ENCODE measurements at places on chromosomes 3 and 15.

- peak; percentile 33 for DNase-seq
Observed at GRCh38 chr3:48716508-48716981, 476 bp downstream of the IP6K2 start.

DNA sequence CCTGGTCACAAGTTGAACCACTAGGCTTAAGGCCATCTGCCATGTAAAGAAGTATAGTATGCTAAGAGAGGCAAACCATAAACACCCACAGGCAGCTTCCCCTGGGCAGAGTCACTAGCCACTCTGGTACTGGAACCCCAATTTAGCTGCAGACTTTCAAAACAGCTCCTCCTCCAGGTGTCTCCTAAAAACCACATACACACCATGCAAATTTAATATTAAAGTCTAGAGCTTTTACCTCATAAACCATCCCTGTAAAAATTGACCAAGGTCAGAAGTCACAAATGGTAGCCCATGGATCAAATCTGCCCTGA, 99.1 kb upstream of the STT3B start:
- no peak for DNase-seq

DNA sequence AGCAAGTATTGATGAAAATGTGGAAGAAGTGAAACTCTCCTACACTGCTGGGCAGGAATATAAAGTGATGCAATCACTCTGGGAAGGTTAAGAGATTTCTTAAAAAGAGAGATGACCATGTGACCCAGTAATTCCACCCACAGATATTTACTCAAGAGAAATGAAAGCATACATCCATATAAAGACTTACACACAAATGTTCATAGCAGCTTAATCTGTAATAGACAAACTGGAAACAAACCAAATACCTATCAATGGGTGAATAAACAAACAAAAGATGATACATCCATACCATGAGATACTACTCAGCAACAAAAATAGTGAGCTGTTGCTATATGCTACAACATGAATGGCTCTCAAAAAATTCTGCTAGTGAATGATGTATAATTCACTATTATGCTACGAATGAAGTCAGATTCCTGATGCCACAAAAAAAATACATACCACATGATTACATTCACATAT, 463.3 kb downstream of the MAGI1 start:
- no peak for DNase-seq

- no peak for DNase-seq
Observed at GRCh38 chr3:104368760-104369159, 997.9 kb upstream of the ALCAM start.

- no peak for DNase-seq
Observed at GRCh38 chr3:129723558-129724324, 117.3 kb upstream of the PLXND1 start.

- no peak for DNase-seq
Observed at GRCh38 chr3:173630849-173631248, 233.3 kb downstream of the NLGN1 start.

- DNase-seq: peak; percentile 11
Observed at GRCh38 chr3:58009749-58010535, 1.7 kb downstream of the FLNB start.

GRCh38 chr3:158443632-158444031, 127.4 kb upstream of the MLF1 start:
- DNase-seq: no peak

DNA sequence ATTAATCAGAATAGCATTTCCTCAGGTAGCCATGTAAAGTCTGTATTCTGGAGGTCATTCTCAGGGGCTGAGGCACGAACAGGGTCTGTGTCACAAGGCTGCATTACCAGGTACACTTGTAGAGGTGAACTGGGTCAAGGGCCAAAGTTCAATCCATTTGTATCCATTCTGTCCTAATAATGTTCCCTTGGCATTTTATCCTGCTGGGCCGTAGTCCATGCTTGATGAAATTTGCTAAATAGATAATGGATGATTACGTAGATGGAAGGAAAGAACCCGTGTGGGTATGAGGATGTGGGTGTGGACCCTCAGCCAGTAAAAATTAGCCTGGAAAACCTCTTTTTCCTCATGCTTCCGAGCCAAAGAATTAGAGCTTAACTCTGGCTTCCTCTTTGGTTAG, 785.9 kb downstream of the GRM7 start:
- no peak for DNase-seq

DNA sequence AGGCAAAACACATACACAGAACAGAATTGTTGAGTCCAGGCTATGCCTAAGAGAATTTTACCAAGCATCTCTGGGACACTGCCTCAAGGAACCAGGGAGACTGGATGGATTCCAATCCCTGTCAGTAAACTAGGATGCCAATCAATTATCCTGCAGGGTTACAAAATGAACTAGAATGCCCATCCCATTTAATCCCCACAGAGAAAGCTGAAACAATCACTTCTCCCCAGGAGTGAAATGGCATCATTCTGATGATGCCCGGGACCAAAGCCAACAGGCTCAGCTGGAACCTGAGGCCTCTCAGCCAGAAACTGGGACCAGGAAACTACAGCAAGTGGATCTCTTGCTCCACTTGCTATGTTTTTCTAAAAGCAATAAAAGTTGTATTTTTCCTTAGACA, 130.0 kb upstream of the TJP1 start:
- no peak for DNase-seq

DNA sequence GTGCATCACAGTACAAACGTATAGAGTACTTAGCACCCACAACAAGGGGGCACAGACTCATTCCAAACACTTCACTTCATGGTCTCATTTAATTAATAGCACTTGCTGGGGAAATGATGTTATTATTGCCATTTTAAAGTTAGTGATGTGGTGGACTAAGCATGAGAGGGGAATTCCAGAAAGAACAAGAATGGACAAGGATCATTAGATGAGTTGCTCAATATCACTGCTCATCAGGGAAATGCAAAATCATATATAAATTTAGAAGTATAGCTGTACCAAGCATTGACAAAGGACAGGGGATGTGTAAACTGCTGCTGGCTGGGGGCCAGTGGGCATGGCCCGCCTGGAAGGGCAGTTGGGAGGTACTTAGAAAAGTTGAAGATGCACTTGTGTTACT, 14.6 kb downstream of the PRR20G start:
- no peak for DNase-seq

DNA sequence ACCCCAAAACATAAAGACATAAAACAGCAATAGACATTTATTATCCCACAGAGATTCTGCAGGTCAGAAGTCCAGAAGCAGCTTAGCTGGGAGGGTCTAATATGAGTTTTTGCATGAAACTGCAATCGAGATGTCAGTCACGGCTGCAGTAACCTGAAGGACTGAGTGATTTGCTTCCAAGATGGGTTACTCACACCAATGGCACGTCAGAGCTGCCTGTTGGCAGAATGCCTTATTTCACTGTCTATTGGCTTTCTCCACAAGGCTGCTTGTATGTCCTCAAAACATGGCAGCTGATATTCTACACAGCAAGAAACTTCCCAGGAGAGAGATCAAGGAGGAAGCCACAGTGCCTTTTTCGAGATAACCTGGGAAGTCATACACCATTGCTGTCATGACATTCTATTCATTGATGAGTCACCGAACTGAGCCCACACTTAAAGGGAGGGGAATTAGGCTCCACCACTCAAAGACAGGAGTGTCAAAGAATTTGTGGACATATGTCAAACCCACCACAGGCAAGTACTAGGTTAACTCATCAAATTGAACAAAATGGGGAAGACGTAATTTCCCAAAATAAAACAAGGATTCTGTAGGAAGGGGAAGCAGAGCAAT, 122.2 kb downstream of the SYNPR start:
- no peak for DNase-seq

DNA sequence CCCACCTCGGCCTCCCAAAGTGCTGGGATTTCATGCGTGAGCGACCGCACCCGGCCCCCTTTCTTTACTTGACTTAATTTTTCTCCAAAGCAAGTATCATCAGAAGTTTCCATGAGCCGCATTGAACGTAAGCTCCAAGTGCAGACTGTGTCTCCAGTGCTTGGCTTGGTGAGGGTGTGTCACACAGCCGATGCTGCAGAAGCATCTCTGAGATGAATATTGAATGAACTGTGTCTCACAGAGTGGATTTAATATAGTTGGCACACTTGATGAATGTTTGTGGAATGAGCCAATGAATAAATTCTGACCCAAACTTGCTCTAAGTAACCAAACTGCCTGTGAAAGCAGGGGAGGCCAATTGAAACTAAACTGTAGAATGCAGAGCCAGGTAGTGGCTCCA, 159.4 kb upstream of the KBTBD8 start:
- no peak for DNase-seq

DNA sequence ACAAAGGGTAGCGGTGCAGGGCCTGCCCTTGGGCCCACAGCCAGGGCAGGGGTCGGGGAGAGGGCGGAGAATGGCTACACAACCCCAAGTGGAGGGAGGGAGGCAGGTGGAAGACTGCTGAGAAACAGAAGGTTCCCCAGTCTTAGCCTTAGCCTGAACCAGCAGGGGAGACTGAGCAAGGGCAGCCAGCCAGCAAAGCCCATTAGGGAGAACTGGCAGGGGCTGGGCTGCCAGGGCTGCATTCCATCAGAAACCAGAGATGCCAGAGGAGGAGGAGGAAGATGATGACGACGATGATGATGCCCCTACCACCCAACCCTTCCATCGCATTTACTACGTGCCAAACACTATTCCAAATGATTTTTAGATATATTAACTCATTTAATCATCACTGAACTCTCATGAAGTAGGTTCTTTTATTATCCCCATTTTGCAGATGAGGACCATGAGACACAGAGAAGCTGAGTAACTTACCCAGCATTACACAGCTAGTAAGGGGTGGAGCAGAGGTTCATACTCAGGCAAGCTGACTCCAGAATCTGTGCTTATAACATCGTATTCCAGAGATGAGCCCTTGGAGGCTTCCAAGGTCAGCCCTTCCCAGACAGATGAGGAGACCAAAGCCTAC, 8.7 kb downstream of the SEMA7A start:
- no peak for DNase-seq

DNA sequence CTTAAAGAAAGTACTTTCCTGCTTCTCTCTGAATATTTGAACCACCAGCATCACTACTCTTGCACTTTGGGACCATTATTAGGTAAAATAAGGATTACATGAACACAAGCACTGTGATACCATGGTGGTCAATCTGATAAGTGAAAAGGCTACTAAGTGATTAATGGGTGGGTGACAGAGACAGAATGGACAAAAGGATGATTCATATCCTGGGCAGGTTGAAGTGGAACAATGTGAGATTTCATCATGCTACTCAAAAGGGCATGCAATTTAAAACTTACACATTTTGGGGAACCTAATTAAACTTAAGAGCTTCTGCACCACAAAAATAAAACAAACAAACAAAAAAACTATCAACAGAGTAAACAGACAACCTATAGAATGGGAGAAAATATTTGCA, 172.0 kb upstream of the CD96 start:
- DNase-seq: no peak

DNA sequence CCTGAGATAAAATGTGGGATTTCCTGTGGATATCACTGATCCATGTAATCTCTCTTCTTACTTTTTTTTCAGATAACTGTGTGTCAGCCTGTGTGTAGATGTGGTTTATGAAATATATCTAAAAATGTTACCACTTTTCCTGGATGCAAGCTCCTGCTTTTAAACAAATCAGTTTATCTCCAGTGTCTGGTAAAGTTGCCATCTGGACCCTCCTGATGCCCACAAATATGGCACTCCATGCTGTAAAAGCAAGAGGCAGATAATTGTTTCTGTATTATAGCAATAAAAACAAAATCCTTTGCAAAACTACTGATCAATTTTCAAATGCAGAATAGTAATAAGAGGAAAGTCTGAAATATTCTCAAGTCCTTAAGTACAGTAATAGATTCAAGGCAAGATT, 7.6 kb upstream of the DCLK3 start:
- no peak for DNase-seq

DNA sequence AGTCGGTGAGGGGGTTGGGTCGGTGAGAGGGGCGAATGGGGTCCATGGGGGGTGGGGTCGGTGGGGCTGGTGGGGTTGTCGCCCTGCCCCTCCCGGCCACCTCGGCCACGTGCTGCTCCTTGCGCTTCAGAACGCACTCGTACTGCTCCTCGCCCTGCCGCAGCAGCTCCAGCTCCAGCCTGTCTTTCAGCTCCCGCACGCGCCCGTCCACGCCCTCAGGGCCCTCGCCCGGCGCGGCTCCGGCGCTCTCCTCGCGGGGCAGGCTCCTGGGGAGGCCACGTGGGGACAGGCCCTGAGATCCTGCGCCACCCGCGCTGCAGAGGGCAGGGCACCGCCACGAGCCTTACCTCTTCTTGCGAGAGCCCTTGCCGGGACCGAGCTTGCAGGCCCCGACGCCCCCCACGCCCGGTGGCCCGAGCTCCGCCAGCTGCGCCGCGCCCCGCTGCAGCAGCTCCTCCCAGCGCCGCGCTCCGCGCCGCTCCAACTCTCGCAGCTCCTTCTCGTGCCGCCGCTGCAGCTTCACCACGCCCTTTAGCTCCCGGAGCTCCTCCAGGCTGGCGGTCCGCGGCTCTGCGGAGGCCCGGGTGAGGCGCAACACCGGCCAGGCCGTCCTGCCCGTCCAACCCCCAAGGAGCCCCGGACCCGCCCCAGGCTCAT, 8.2 kb upstream of the ANKRD63 start:
- no peak for DNase-seq

- DNase-seq: no peak
Observed at GRCh38 chr3:44237161-44237560, 4.5 kb upstream of the TOPAZ1 start.

- DNase-seq: no peak
Observed at GRCh38 chr3:38109580-38110313, 27.2 kb downstream of the ACAA1 start.

GRCh38 chr15:44918136-44918535, 38.4 kb upstream of the TERB2 start:
- DNase-seq: no peak

DNA sequence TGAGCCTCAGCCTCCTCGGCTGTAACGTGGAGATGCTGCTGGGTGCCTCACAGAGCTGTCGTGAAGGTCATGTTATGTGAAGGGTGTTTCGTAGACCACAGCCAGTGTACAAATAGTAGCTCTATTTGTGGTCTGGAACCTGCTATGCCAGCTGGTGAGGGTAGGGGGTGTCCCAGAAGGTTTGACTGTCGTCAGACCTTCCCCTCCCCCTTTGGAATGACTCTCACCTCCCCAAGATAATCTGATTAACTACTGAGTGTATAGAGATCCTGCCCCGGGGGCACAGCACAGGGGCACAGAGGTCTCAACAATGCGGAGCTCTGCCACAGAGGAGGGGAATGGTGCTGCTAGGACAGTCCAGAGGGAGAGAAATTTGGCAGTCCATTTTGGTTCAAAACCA, 20.5 kb downstream of the FGD5 start:
- DNase-seq: no peak
